Activated naive CD8-positive, alpha-beta T cell treated with anti-CD3 and anti-CD28 coated beads, Interleukin-2, amount 10 ng/mL, durations not matched to agents 7 days and 5 days (primary cell): ENCODE measurements at places on chromosomes 5 and 9. TPM values are rescaled to one million over a fixed set of nuclear protein-coding genes. Genes with fewer than 3 reads are reported as not detected.

- no peak for DNase-seq
Measured at GRCh38 chr5:79171635-79172245, 60.1 kb downstream of the BHMT start.

DNA sequence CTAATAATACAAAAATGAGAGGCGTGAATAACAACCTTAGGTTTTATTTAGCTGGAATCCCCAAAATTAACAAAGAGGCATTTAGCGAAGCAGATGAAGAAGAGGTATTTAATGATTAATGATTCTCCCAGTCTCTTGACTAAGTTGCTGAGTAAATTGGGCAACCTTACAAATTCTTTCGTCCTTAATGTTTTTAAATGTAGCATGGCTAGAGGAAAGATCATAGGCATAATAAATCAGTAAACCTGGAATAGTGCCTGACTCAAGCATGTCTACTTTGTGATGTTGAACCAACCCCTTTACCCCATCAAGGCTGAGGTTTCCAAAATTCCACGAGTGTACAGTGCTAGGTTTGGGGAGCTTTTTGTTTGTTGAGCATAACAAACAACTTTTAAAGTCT lies 7.9 kb downstream of the BHMT start:
- DNase-seq, result no peak

DNA sequence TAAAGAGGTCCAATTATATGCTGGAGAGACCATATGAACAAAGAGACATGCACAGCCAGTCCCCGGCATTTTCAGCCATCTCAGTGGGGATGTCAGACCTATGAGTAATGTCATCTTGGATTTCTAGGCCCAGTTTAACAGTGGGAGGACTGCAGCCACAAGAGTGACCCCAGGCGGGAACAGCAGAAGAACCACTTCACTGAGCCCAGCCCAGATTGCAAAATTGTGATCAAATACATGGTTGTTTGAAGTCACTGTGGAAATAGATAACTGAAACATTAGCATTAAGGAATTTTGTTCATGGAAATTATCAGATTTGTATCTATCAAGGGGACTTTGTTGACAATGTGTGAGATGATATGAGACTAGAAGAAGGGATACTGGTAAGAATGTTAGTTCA lies 42.1 kb upstream of the C9orf57 start:
- DNase-seq, result no peak

GPR150 gene
- total RNA-seq, result 1.0 TPM

OR1J2 gene
- total RNA-seq, result not detected

CDHR2 gene
- 3.8 TPM for total RNA-seq

GPX3 gene
- not detected for total RNA-seq

ARL14EPL gene
- not detected for total RNA-seq

FIBCD1 gene
- total RNA-seq, result not detected
